ENCODE measurements at places on chromosomes 16 and 17.
A peak's percentile ranks its signal among the peaks of the same experiment; 100 is the strongest.

- no peak for DNase-seq
These were observed 36.0 kb downstream of the ZNF207 start for GRCh38 chr17:32385971-32386370.

DNA sequence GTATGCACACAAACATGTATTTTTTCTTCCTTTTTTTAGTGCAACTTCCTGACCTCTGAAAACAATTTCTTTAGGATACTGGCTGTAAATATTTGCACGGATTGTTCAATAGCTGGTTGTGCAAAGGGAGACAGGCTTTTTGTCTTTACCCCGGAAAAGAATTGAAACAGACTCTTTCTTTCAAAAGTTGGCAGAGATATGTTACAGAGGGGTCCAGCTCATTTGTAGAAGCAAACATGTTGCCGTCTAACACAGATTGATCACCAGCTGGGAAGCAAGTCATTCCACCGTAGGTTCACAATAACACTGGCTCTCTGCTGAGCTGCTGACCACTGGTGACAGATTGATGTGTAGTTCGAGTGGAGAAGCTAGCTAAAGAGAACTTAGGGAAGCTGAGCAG lies 130.9 kb downstream of the STX8 start:
- no peak for DNase-seq

- DNase-seq: no peak
These were observed 8.5 kb downstream of the TUBG1 start for GRCh38 chr17:42617956-42618431.

DNA sequence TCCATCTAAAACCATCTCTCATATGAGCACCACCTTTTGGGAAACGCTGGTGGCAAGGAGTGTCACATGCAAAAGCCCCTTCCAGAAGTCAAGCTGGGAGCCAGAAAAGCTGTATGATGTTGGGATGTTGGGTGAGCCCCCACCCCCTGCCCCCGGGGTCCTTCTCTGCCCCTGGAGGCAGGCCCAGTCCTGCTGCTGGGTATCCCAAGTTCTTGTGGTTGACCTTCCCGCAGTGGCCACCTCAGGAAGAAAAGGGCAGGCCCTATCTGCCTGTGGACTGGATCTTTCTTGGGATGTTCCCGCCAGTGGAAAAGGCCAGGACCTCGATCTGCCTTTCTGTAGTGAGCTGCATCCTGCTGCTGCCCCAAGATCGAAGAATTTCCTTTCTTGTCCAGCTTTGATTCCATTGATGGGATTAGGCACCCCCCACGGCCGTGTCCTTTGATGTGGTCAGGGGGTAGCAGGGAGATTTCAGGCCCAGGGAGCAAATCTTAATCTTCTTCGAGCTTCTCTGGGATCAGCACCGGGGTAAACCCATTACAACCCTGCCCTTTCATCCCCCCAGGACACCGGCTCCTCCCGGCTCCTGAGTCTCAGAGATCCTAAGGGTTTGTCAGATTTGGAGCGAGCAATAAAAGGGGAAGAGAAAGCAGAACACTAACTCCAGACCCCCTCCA lies 165.6 kb downstream of the RAB11FIP4 start:
- no peak for DNase-seq

GRCh38 chr17:81101614-81102306 lies 63.5 kb upstream of the PVALEF start:
- DNase-seq: peak; percentile 15

DNA sequence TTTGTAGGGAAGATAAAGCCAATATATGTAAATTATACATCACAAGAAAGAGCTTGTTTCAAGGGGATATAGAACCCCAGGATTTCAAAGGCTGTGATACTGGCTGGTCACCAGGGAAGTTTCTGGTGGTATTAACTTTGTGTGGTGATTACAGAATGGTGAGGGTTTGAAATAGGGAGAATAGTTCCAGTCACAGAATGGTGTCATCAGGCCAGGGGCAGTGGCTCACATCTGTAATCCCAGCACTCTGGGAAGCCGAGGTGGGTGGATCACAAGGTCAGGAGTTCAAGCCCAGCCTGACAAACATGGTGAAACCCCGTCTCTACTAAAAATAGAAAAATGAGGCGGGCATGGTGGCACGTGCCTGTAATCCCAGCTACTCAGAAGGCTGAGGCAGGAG lies 183.8 kb upstream of the XYLT1 start:
- no peak for DNase-seq

- no peak for DNase-seq
These were observed 189.7 kb upstream of the SDK2 start for GRCh38 chr17:73833775-73834488.

DNA sequence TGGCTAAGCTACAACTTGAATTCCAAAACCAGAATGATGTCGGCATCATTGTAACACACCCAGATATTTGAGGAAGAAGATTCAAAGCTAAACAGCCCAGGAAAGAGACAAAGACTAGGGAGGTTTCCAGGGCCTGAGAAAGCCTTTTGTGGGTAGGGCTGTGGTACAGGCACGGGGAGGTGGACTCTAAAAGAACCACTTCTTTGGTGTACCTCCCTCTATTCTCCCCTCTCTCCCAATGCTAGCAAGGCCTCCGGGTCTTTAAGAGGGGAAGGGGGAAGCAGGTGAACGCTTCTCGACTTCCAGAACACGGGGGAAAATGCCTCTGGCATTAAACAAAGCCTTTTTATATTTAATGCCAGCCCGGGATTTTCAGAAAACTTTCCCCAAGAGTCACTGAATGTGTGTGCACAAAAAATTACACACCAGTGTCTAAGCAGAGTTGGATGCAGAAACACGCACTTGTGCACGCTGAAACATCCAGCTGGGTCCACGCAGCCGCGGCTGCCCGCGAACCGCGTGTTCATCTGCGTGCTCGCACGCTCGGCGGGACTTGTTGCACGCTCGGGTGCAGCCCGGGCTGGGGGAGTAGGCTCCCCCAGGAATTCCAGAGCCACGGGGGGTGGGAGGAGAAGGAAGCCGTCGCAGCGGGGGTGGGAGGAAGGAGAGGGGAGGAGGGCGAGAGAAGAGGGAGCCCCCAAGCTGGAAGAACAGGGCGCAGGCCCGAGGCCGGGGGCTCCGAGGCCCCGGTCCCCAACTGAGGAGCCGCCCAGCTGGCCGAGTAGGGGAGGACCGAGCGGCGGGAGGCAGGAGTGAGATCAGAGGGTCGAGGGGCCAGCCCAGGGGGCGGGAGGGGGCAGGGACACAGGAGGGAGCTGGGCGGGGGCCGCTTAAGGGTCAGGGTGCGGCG lies 20.1 kb upstream of the ZNF423 start:
- no peak for DNase-seq

- DNase-seq: no peak
These were observed 96.4 kb upstream of the SHISA6 start for GRCh38 chr17:11144358-11145233.

- DNase-seq: no peak
These were observed 40.8 kb downstream of the HS3ST3A1 start for GRCh38 chr17:13560935-13561334.

DNA sequence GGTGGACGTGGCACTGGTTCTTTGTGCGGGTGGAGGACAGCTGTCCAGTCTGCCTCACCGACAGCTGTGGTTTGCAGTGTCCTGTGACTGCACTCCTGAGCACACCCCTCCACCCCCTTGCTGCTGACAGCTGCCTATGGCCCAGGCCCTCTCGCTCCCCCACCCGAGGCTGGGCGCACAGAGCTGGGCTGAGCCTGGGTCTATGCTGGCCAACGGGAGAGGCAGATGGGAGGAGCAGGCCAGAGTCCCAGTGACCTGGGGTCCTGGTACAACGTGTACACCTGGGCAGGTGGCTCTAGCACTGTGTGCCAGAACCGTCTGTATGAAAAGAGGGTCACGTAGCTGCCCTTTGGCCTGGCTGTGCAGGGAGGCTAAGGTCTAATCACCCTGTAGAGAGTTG lies 30.5 kb downstream of the BAIAP2 start:
- no peak for DNase-seq

GRCh38 chr17:49523706-49524472 lies 28.8 kb downstream of the NGFR start:
- no peak for DNase-seq

- DNase-seq: no peak
These were observed 46.1 kb downstream of the ZNRF1 start for GRCh38 chr16:75044800-75045361.

DNA sequence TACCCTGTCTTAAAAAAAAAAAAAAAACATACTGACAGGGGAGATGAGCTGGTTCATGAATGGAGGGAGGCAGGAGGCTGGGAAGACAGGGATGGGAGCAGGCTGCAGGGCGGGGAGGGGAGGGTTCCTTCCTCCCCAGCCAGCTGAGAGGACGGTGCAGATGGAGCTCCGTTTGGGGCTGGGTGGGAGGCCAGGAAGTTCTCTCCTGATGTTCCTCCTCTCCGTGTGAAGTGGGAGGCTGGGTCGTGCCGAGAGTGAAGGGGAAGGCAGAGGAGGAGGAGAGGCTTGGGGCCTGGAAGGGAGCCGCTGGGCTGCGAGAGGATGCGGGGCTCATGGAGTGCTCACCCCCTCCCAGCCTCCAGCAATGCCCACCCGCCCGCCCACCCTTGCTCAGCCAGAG lies 21.3 kb downstream of the SBK1 start:
- DNase-seq: no peak

DNA sequence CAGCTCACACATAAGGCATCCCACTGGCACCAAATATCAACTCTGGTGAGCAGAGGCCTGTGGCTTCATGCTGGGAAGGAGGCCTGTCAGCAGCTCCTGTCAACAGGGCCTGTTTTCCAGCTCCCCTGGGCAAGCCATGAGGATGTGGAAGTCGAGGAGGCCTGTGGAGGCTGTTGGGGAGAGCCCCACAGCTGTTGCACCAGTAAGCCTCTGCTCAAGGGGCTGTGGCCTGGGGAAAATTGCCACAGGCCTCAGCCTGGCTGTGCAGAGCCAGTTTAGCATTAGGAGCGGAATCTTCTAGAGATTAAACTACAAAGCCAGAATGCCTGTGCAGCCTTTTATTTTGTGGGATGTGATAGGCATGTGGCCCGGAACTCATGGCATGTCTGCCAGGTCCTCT lies 202.1 kb downstream of the SPECC1 start:
- no peak for DNase-seq

DNA sequence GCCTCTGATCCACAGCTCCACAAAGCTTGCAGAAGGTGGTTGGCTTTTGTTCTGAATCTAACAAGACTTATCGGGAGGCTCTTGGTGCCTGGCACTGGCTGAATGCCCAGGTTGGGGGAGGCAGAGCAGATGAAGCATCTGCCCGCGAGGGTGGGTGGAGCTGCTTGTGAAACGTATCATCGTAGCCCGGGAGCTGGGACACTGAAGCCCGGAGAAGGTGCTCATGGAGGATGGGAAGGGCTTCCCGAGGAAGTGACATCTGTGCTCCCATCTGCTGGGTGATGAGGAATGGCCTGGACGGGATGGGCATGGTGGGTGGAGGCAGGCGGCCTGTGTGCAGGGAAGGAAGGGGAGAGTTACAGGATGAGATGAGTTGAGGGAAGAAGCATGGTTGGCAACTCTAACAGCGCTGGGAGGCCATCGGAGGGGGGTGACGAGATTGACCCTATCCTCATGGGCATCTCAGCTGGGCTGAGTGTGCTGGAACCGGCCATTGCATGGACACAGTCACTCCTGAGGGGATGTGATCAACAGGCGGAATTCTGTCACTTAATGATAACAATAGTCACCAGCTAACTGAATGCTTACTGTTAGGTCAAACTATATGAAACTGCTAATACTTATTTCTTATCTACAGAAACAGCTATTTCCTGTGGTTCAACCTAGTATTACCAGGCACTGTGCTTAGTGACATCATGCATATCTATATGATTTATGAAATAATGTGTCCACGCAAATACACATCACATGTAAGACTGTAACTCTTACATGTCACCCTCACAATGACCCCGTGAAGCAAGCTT lies 102.7 kb downstream of the ABCC6 start:
- DNase-seq: no peak

- DNase-seq: no peak
These were observed 15.3 kb upstream of the TNFRSF13B start for GRCh38 chr17:16987066-16987829.

DNA sequence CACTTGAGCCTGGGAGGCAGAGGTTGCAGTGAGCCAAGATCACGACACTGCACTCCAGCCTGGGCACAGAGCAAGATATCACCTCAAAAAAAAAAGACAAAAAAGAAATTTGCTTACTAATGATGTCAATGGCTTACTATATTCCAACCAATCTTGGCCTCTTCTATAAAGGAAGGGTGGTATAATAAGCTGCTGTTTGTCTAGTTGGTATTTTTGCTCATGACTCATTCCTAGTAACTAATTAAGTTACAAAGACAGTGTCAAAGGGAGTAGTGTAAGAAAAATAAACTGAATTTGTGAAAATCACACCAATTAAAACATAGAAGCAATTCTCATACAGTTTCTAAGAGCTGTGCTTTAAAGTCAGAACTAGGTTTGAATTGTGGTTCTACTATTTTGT lies 82.5 kb downstream of the NLK start:
- no peak for DNase-seq

- DNase-seq: no peak
These were observed 48.1 kb upstream of the CHMP6 start for GRCh38 chr17:80943346-80944145.

GRCh38 chr17:19991252-19991885 lies 13.7 kb upstream of the AKAP10 start:
- no peak for DNase-seq

- no peak for DNase-seq
These were observed 32.8 kb downstream of the BEAN1 start for GRCh38 chr16:66459878-66460277.

DNA sequence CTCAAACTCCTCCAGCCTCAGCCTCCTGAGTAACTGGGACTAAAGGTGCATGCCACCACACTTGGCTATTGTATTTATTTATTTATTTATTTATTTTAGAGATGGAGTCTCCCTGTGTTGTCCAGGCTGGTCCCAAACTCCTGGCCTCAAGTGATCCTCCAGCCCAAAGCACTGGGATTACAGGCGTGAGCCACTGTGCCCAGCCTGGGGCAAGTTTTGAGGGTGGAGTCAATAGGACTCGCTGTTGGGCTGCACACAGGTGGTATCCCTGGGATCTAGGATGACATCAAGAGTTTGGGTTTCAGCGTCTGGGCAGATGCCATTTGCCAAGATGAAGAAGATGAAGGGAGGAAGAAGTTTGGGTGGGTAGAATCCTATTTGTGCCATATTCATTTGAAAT lies 213.9 kb downstream of the GSG1L start:
- DNase-seq: no peak

DNA sequence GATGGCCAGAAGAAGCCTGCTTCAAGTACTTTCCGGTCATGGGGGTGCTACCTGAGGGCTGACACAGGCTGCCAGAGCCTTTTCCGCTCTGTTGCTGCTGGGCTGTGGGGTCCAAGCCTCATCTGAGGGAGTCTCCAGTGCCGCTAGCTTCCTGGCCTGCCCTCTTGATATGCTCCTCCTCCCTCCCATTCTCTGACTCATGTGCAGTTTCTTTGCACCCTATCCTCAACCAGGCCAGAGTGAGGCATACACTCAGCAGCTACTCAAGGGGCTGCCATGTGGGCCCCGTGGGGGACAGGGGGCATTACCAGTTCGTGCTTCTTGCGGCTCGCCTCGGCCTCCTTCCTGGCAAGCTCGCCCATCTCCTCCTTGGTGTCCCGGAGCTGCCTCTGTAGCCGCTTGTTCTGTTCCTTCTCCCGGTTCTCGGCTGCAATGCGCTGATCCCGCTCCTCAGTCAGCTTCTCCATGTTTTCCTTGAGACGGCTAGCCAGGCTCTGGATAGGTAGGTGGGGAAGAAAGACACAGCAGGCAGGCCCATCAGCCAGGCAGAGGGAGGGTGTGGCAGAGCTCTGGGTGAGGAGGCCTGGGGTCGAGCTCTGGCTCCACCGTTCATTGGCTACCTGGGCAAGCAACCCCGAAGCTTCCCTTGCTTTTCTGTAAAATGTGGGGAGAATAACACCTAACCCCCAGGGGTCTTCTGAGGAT lies 43.8 kb downstream of the PIPOX start:
- DNase-seq: no peak

GRCh38 chr17:79047923-79048825 lies 24.2 kb downstream of the C1QTNF1 start:
- DNase-seq: no peak

- no peak for DNase-seq
These were observed 1.3 kb upstream of the SENP3 start for GRCh38 chr17:7560172-7561027.

All from HS-27A (cell line).